Naive thymus-derived CD8-positive, alpha-beta T cell (primary cell): ENCODE measurements at places on chromosomes 2 and 18. TPM values are rescaled to one million over a fixed set of nuclear protein-coding genes. Genes with fewer than 3 reads are reported as not detected.

The MCFD2 gene
- 26.2 TPM for polyA plus RNA-seq

The FIGN gene
- polyA plus RNA-seq: not detected

The MAL gene
- polyA plus RNA-seq: 158 TPM

The EGR4 gene
- not detected for polyA plus RNA-seq

The SLC39A10 gene
- 12.6 TPM for polyA plus RNA-seq

The GKN1 gene
- not detected for polyA plus RNA-seq
